ENCODE measurements at places on chromosomes 7 and 10.

DNA sequence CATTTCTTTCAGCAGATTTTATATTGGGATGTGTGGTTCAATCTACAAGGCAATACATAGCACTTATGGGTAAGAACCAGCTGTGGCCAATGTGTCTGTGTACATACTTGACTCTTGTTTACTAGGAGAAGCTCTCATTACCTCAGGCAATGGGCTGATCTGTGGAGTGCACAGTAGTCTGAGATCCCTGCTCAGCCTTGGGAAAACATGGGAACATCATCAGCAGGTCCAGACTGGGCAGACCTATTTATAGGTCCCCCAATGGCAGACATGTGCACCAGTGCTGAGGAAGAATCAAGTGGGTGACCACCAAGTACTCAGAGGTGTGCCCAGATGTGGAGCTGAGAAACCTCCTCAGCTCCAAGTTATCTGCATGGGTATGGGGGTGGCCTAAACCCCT, 349.7 kb downstream of the KIF20B start:
- no peak for DNase-seq

GRCh38 chr7:142754681-142755575, 5.7 kb downstream of the PRSS1 start:
- DNase-seq = no peak

GRCh38 chr7:146764458-146764857, 647.9 kb downstream of the CNTNAP2 start:
- no peak for DNase-seq

DNA sequence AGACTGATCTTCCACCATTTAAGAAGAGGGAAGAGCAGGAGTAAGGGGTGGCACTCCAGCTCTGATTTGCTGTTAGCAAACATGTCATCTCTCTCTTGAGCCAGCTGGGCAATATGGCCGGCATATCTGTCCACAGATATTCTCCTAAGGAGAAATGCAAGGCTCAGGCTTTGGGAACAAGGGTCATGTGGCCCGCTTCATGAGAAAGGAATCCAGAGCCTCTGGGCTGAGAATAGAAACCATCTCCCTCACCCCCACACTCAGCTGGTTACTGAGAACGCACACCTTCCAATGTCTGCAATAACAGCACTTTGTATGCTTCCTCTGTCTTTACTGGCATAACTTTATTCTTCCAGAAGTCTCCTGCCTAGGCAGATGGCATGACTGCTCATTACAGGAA, 171.2 kb downstream of the ELMO1 start:
- DNase-seq = no peak

DNA sequence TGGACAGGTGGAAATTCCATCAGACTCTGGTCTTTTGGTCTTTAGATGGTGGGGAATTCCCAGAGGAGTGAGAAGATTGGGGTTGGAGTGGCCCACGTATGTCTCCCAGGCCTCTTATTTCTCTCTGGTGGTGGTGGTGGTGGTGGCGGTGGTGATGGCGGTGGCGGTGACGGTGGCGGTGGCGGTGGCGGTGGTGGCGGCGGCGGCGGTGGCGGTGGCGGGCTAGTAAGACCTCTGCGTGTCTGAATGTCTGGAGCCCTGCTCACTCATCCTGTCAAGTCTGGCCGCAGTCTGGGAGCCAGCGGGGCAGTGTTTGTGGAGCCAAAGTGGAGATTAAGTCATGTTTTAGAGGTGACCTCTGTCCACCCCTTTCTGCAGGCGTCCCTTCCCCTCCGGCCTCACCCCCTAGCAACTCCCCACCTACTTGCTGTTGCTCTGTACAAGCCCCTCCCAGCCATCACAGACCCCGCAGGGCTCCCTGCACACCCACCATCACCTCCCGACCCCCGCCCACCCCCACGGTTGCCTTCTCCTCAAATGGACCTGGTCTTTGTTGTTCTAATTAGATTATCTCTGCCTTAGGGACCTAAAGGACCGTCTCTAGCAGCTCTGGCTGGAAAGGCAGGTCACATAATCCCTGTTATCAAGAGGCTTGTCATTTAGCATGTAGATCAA, 165.0 kb upstream of the TBX20 start:
- no peak for DNase-seq

GRCh38 chr7:143235561-143235960, 13.7 kb downstream of the TAS2R40 start:
- DNase-seq = no peak

- no peak for DNase-seq
Observed at GRCh38 chr7:12066521-12066920, 144.6 kb upstream of the TMEM106B start.

DNA sequence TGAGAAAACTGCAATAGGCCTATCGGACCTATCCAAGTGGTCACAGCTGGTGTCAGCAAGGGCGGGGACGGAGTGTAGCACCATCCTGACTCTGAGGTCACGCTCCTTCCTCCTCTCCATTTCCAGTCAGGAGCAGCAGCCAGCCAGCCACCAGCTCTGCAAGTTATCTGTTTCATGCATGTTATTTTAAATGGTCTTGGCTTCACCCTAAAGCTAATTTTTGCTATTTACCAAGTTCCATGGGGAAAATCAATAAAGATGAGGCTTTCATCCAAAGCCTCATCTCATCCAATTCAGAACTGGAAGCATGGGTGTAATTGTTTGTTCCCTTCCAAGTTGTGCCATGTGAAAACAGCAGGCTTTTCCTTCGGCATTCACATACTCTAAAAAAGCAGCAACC, 49.3 kb downstream of the ICA1 start:
- no peak for DNase-seq

DNA sequence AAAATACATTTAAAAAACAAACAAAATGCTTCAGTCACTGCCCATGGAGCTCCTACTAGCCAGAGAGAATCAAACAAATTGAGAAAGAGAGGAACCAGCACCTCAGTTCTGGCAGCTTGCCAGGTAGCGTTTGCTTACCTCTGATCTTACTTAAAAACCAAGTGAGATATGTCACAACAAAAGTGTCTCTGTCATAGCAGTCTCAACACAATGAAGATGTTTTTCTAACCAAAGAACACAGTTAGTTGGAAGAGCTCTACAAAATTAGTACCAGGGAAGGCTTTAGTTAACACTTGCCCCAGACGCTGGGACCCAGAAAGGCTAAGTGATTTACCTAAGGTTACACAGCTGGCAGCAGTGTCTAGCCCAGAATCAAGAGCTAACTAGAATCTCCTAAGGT, 3.4 kb downstream of the DOCK4 start:
- no peak for DNase-seq

- no peak for DNase-seq
Observed at GRCh38 chr7:30914596-30914995, 2.9 kb downstream of the AQP1 start.

DNA sequence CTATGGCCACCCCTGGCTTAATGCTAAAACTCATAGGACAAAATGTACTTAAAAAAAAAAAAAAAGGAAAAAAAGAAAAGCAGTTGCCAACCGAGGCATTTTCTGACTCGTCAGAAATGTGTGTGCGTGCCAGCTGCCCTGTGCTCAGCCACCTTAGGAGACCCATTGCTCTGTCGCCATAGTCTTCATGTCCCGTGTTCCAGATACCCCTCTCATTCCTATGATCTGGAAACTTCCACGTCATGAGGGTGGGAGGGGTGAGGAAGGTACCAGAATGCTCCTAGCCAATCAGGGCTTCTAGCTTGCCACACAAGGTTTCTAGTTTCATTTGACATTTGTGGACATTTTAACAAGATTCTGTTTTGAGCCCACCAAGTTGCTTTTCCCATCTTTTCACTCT, 212.9 kb downstream of the TCF7L2 start:
- no peak for DNase-seq

- DNase-seq = no peak
Observed at GRCh38 chr7:148537435-148537834, 53.1 kb upstream of the C7orf33 start.

- no peak for DNase-seq
Observed at GRCh38 chr7:92714767-92715166, 121.6 kb downstream of the CDK6 start.

- no peak for DNase-seq
Observed at GRCh38 chr7:424301-424935, 95.2 kb downstream of the PDGFA start.

DNA sequence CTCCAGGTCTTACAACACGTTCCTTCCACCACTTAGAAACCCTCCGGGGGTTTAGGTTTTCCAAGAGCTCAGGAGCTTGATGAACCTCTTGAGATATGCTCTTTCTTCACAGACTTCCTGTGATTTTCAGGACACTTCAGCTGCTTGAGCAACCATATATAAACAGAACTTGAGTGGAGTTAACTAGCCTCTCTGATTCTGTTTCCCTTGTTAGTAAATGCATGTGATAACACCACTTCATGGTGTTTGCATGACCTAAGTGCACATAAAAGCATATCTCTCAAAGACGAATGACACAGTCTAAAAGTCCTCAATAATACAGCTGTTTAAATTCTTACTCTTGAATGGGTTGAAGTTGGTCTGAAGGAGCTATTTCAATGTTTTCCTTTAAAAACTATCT, 9.9 kb downstream of the PRR15 start:
- DNase-seq = no peak

GRCh38 chr7:28245123-28245878, 64.7 kb upstream of the JAZF1 start:
- no peak for DNase-seq

DNA sequence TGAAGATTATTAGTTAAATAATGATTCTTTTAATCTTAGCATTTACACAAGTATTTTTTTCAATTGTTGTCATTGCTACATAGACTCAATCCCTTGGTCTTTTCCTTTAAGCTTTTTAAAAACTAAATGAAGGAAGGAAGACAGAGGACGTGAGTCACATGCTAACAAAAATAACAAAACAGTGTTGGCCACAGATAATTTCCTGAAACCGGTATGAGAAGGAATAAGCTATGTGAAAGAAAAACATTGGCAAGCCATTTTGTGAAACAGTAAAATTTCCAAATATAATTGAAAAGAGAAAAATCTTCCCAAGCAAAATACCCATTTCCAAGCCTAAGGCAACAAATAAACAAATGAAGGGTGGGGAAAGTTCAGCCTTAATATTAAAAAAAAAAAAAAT, 223.0 kb downstream of the AHR start:
- DNase-seq = no peak

DNA sequence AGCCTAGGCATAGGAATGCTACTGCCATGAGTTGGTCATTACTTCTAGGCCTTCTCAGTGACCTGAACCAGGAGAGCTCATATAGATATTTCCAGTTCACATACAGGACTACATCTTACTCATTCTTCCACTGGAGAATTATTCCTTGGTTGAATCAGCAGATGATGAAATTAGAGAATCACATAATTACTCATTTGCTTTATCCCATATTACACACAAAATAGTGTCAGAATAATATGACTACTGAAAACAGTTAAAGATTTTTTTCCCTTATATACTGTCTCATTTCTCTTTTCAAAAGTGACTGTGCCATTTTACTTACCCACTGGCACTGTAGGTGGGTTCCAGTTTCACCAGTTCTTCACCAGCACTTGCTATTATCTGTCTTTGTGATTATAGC, 18.5 kb downstream of the BMS1 start:
- DNase-seq = no peak

- no peak for DNase-seq
Observed at GRCh38 chr7:156194813-156195212, 382.6 kb upstream of the SHH start.

DNA sequence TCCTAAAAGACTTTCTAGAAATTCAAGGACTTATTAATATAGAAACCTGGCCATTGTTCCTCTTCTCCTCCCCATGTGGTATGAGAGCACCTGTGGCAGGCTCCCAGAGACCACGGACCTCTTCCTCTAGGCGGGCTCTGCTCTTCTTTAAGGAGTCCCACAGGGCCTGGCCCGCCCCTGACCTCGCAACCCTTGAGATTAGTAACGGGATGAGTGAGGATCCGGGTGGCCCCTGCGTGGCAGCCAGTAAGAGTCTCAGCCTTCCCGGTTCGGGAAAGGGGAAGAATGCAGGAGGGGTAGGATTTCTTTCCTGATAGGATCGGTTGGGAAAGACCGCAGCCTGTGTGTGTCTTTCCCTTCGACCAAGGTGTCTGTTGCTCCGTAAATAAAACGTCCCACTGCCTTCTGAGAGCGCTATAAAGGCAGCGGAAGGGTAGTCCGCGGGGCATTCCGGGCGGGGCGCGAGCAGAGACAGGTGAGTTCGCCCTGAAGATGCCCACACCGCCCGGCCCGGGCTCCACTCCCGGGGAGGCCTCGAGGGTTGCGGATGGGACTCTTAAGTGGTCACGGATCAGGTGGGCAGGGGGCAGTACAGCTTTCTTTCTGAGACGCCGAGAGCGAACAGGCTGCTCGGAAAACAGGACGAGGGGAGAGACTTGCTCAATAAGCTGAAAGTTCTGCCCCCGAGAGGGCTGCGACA, at the start of gene SLC26A4:
TSS of gene SLC26A4 (plus strand) at position 448 of the 700 bp plus-strand sequence. CDS start 814 bp downstream, outside the sequence.
- no peak for DNase-seq

DNA sequence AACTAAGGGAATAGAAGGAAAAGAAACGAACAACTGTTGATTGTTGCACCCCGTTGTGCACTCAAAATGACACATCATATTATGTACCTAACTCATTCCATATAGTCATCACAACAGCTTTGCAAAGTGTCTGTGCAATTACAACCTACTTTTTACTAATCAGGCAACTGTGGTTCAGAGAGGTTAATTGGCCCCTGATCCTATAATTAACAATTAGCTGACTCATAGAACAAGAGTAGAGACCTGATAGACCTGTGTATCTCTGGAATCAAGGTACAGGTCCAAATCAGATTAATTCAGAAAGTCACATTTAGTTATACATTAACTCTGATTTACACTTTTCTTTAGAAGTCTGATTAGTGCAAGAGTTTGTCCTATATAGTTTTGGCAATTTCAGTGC, 122.5 kb upstream of the CDK13 start:
- DNase-seq = no peak

Measured in fibroblast of skin of left biceps (primary cell).